Tibial artery (tissue), 4 donors: ENCODE measurements at places on chromosomes 16 and 17.

- no peak for DNase-seq
These were observed 26.5 kb upstream of the NF1 start for GRCh38 chr17:31068291-31068690.

DNA sequence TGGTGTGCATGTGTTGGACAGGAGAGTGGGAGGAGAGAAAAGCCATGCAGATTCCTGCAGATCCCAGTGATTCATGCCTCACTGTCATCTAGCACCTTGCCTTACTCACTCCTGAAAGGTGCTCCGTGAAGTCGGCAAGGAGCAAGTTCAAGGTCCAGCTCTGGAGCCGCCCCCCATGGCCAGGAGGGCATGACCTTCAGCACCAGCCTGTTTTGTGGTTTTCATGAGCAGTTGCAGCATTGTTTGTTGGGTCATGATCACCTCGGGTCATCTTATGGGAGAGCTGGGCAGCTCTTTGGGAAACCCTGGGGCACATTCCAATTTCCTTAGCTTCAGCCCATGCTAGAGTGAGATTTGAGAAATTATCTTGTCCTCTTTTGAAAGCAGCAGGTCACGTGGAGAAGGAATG lies 137.5 kb upstream of the IRX3 start:
- DNase-seq, result no peak

DNA sequence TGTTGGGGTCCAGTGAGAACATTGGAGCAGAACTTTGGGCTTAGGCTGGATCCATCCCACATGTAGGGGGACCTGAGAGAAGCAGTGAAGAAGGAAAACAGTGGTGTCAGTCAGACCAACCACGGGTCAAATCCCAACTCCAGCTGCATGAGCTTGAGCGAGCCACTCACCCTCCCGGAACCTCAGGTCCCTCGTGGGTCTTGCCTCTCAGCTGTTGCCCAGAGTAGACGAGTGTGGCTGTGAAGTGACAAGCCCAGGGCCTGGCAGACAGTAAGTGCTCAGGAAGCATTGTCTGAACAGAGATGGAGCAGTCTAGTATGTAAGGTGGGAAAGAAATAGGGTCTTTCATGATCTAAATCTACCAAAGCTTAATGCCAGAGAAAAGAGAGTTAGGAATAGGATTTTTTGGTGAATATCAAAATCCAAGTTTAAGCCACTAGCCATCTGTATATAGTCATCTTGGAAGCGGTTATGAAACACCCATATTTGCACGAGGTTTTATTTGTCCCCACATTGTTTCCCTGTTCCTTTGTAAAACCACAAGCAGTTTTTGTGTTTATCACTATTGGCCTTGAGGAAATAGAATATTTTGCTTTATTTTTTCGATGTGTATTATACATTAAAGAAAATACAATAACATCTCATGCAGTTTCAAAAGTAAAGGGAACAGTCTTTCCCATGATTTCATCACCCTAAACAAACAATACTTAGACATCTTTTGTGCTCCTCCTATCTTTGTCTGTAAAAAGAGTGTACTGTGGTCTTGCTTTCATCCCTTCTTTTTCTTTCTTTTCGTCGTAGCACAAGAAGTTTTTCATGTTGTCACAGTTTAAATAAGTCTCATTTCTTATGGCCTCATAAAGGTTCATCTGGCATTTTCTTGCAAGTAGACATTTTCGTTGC lies 112.0 kb downstream of the CLEC16A start:
- no peak for DNase-seq

- DNase-seq, result no peak
These were observed 18.1 kb upstream of the MTSS2 start for GRCh38 chr16:70703835-70704381.

DNA sequence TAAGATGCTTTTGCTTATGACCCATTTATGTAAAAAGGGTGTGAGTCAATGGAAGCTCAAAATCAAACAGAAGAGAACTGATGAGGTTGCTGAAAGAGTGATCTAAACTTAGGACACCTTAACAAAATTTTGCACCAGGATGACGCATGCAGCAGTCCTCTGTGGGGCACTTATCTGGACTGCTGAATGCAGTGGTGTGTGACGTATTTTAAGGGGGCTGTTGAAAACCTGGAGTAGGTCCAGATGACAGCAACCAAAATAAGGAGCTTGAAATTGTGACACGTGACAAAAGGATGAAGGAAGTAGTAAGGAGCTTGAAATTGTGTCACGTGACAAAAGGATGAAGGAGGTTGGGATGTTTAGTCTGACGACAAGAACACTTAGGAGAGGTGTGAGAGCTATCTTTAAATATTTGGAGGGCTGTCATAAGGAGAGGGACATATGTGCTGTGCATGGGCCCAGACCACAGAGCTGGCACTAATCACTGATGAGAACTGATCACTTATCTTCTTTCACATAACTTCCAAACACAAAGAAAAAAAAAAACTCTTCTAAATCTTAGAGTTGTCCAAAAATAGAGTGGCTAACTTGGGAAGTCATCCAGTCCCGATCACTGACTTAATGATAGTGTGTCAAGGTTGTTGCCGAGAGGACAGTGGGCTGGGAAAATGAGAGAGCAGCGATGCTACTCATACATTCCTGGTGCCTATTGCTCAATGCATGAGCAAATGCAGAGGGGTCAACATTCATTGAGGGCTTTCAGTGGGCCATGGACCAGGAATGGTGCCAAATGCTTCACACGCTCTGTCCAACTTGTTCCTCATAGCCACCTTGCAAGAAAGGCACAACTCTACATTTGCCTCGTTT lies 264.2 kb upstream of the ZFHX3 start:
- no peak for DNase-seq

DNA sequence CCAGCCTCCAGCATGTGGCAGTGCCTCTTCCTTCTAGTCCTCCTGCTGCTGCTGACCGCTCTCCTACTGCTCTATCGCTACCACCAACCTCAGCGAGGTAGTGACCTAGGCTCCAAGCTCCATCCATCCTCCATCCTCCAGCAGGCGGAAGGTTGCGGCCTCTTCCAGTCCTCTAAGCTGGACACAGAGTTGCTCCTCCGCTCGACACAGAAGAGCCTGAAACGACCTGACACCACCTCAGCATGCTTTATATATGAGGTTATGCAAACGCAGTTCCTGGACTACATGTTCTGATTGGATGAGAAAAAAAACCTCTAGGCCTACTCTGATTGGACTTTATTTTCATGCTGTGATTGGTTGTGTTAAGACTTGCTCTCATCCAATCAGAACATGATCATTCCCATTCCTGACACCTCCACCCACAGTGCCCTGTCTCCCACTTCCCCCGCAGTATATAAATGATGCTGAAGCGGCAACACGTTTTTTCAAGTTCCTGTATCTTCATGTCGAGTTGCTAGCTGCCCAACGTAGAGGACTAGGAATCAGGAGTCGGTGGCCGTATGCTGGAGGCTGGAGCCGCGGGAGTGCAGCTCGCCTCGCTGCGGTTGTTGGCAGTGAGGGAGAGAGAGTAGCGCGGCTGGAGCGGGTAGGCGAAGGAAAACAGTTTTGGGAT lies 398.1 kb downstream of the KCNJ18 start:
- DNase-seq, result no peak
